ENCODE measurements at places on chromosomes 6 and 20.

DNA sequence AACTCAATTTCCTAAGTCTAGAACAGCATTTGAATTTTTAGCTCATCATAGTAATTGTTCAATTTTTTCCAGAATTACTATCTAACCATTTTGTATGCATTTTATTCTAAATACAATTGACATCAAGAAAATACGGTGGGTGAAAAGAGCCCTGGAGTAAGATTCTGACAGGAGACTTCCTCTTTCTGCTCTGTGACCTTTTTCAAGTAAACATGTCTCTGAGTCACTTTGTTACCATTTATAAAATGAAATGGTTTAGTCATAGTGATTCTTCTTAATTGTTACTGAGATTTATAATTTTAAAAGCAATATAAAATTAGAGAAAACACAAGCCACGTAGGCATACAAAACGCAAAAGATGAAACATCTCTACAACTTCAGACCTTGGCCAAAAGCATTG lies 80.2 kb downstream of the PLCB1 start:
- DNase-seq = no peak

- no peak for DNase-seq
These were observed 28.7 kb upstream of the SIRPG start for GRCh38 chr20:1686151-1686748.

- DNase-seq = peak; percentile 11
These were observed 26.7 kb downstream of the MDN1 start for GRCh38 chr6:89792881-89793280.

- DNase-seq = no peak
These were observed 39.2 kb downstream of the DPPA5 start for GRCh38 chr6:73314577-73315492.

DNA sequence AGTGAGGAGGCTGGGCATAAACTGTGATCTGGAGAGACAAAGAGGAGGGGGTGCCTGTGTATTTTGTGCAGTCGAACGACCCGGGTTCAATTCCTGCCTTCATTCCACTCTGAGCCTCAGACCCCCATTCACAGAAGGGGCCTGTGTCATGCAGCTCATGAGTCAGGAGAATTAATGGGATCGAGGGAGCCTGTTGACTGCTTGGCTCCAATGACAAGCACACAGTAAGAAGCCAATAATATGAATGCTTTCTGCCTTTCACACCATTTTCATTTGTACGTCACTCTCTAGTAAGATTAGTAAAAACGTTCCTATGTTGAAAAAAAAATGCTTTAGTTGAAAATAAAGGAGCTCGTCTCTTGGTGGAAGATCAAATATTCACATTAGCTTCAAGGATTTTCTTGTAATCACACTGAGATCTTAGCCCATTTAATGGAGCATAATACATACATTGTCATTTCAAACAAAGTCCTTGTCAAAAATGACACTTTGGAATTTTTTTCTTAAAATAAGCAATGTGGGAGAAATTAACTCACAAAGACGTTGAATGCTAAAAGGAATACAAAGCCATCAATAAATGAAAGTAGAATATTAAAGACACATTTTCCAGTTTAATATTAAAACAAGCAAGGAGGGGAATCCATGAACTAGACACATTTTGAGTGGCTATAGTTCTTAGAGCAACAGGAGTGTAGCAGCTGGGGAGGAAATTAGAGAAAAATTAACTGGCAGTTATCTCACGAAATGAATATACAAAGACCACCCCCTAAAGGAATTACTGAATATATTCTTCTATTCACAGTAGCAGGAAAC lies 246.7 kb upstream of the AFDN start:
- DNase-seq = no peak

- DNase-seq = no peak
These were observed 148.0 kb upstream of the PLN start for GRCh38 chr6:118400098-118400497.

DNA sequence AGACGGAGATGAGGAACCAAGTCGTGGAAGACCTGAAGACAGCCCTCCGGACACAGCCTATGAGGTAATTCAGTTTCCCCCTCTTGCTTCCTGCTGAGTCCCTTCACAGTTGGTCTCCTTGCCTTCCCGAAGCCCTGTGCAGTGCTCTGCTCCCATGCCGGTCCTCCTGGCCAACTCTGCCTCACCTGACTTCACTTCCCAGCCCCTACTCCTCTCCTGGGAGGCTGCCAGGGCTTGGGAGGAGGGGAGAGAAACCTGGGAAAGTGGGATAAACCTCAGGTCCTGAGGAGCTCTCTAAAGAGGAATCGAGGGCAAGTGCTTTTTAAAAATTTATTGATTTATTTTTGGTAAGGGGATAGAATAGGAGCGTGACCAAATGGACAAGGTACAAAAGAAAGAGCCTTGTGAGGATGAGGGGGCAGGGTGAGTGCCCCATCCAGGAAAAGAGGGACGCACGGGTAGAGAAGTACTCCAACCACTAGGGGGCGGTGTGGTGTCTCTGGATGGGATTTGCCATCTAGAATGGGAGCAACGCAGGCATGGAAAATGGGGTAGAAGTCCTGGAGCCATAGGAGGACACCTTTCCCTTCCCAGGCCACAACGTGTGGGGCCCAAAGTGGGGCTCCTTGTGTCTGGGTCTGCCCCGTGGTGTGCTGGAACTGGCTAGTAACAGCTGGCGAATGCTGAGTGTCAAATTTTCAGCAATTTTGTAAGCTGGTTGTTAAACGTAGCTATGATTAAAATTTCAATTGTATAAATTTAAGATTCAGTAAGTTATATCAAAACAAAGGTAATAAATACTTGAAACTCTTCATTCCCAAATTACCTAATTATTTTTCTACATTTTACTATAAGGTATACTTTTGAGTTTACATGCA lies 69.0 kb downstream of the MOCS1 start:
- DNase-seq = peak; percentile 36

All from RCC 7860 (cell line).